ENCODE measurements at places on chromosomes 11 and 22.

DNA sequence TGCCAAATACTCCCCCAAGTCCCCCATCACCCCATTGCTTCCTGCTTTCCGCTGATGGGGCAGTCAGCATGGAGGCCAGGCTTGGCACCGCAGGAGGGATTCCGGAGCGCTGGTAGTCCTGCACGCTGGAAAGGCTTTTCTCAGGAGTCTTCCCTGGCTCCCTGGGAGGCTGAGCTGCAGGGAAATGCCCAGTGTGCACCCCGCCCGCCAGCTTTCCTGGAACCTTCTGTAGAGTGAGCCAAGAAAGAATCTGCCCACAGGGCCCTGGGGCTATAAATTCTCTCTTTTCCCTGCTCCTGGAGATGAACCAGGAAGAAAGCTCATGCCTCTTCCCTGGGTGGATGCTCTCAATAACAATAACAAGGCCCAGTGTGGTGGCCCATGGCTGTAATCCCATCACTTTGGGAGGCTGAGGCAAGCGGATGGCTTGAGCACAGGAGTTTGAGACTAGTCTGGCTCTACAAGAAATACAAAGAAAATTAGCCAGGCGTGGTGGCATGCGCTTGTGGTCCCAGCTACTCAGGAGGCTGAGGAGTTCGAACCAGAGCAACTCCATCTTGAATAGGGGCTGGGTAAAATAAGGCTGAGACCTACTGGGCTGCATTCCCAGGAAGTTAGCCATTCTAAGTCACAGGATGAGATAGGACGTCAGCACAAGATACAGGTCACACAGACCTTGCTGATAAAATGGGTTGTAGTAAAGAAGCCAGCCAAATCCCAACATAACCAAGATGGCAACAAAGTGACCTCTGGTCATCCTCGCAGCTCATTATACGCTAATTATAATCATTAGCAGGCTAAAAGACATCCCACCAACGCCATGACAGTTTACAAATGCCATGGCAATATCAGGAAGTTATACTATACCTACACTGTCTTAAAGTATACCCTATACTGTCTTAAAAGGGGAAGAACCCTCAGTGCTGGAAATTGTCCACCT, 46.4 kb upstream of the FTH1 start:
- no peak for DNase-seq

DNA sequence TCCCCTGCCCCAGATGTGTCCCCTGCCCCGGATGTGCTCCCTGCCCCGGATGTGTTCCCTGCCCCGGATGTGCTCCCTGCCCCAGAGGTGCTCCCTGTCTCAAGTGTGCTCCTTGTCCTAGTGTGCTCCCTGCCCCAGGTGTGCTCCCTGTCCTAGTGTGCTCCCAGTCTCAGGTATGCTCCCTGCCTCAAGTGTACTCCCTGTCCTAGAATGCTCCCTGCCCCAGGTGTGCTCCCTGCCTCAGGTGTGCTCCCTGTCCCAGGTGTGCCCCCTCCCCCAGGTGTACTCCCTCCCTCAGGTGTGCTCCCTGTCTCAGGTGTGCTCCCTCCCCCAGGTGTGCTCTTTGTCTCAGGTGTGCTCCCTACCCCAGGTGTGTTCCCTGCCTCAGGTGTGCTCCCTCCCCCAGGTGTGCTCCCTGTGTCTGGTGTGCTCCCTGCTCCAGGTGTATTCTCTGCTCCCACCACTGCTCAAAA, 48.7 kb upstream of the RASD2 start:
- no peak for DNase-seq

- DNase-seq = no peak
These were observed 44.5 kb downstream of the HIRA start for GRCh38 chr22:19387038-19387437.

DNA sequence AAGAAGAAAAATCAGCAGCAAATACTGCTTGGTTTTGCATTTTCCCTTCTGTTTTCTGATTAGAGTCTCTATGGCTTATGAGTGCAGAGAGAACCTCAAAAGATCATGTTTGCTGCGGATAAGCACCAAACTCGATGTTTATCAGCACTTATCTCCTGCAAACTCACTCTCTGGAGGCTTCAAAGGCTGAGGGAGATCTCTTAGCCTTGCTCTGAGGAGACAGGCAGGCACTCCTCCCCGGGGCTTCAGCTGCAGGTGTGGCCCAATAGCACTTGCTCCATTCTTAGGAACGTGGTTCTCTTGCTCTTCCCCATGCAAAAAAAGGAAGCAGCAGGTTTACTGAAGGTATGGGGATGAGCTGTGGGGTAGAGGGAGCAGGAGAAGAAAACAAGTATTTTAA, 45.1 kb downstream of the FLI1 start:
- no peak for DNase-seq

DNA sequence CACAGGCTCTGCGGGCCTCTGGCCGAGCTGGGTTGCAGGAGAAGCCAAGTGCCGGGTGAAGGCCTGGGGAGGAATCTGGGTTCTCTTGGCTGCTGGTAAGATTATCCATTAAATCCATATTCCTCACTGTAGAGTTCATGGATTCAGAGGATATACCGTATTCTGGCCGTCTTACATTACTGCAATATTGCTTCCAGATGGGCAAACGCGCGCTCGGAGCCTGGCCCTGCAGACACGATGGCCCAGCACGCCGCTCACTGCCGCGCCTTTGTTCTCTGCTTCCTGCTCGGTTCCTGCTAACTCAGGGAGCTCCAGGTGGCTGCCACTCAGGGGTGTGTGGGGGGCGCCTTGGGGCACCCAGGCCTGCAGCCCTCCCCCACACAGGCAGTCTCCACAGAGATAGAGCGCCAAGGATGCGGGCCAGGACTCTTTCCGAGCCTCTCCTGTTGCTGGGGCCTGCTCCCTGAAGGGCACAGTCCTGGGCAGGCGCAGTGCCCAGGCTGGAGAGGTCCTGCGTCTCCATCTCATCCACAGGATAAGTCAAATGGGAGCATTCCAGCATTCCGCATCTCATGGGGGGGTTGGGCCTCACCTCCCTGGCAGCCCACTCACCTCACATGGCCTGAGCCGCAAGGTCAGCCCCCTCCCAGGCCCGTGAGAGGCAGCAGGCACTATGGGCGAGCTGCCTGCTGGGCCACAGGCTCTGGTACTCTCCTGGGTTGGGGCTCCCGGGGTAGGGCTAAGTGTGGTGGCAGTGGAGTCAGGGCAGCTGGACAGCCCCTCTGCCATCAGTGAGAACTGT, 14.1 kb upstream of the KCNQ1OT1 start:
- no peak for DNase-seq

DNA sequence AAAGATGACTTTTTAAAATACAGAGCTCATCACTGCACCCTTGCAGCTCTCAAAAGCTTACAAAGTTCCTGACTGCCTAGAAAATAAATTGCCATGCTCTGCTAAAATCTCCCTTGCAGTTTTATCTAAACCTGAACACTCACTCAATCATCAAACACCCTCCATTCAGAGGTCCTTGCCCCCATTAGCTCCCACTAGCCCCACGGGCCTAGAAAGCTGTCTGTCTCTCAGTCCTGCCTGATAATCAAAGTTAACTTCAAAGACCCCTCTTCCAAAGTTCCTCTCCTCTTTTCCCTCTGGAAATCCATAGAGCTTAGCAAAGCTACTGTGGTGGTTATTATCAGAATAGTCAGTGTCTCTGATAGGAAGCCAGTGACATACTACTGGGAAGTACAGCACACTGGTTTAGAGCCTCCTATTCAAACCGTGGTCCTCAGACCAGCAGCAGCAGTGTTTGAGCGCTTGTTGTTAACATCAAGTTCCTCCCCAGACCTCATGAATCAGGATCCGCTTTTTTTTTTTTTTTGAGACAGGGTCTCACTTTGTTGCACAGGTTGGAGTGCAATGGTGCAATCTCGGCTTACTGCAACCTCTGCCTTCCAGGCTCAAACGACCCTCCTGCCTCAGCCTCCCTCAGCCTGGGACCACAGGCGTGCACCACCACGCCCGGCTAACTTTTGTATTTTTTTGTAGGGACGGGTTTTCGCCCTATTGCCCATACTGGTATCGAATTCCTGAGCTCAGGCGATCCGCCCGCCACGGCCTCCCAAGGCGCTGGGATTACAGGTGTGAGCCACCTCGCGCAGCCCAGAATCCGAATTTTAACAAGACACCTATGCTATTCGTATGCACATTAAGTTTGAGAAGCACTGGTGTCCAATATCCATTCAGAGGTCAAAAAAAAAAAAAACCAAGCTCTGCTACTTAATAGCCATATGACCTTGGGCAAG, 1.2 kb downstream of the NDUFC2 start:
- no peak for DNase-seq

- DNase-seq = no peak
These were observed 23.4 kb downstream of the NAT10 start for GRCh38 chr11:34128824-34129223.

- no peak for DNase-seq
These were observed 1144.5 kb upstream of the CCDC90B start for GRCh38 chr11:84430661-84431060.

- DNase-seq = no peak
These were observed 209.7 kb upstream of the PLET1 start for GRCh38 chr11:112470355-112470754.

DNA sequence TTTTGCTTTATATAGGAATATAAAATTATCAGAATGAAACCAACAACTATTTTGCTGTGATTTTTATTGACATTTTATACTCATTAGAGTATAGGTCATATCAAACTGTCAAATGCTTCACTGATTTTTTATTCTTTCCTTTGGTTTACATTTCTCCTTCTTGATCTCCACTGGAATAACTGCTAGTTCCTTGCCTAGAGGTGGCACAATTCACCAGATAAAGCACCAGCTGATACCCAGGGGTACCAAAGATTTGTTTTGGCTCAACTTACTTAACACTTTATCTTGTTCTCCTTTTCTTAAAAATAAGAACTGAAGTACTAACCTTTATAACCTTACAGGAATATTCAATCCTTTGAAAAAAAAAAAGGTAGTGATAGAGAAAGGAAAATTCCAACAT, 725.1 kb upstream of the CHORDC1 start:
- no peak for DNase-seq

DNA sequence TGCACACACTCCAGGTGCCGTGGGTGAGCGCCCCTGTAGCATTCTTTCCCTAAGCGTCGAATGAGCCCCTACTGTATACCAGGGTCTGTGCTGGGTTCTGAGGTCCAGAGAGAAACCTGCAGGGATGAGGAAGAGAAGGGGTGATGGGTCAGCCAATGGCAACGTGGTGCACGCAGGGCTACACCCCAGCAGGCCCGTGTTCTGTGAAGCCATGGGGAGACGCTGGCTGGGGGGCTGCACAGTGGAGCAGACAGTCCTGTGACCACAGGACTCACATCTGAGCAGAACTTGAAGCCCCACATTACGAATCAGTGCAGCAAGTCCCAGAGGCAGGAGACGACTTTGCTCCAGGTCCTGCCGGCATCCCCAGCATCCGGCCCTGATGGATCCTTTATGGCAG, 1481.4 kb downstream of the BRD1 start:
- no peak for DNase-seq

GRCh38 chr11:30230714-30231113, at the start of gene FSHB:
FSHB (plus strand) TSS chr11:30231014; CDS start chr11:30231903, 889 bp downstream.
- DNase-seq = no peak

DNA sequence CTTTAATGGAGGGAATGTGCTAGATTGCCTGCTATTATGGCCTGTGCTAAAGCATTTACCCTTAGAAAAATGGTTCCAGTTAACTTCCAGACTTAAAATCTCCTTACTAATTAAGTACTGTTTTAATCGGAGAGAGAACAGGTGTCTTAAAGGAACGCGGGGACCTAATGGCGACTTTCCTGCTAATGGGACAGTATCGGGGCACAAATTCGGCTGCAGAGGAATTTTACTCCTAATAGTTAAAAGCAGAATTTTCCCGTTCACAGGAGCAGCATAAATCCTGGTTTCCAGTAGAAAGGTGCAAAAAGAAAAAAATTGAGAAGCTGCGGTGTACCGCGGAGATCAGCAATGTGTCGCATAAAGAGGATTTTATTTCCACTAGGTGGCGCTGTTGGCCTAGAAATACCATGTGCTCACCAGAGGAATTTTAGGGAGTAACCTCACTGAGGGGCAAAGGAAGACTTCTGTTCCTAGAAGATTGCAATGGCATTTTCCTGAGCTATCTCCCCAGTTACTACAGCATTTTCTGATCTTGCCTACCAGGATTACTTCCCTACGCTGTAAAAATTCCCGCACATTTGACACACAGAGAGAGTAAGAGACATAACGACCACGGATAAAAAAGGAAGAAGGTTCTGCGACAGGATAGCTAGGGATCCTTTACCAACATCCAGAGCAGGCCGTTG, 44.5 kb downstream of the ZNF280B start:
- DNase-seq = no peak

GRCh38 chr11:17413414-17414316, 25.2 kb upstream of the KCNJ11 start:
- DNase-seq = no peak

- DNase-seq = no peak
These were observed 10.0 kb upstream of the AMBRA1 start for GRCh38 chr11:46603704-46604308.

DNA sequence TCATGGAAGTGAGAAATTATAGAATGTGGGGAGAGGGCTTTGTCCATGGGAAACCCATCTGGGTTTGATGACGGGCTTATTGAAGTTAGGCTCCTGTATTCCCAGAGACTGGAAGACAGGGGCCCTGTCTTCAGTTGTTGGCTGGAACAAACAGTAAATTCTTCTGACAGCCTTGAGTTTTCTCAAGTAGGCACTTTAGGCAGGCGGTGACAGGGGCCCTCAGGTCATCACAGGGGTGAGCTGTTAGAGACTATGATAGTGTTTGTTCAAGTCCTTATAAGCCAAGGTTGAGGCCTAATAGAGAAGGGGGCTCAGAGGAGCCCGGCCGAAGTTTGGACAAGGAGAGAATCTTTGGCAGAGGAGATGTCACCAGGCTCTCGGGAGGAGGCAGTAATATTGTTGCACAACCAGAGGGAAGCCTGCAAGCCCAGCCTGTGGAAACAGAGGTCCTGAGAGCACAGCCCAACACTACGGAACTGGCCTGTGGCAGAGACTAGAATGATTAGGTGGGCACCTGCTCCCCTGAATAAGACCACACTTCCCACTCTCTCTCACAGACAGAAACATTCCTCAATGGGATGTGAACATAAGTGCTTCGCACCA, 20.2 kb upstream of the IL17RA start:
- DNase-seq = no peak

DNA sequence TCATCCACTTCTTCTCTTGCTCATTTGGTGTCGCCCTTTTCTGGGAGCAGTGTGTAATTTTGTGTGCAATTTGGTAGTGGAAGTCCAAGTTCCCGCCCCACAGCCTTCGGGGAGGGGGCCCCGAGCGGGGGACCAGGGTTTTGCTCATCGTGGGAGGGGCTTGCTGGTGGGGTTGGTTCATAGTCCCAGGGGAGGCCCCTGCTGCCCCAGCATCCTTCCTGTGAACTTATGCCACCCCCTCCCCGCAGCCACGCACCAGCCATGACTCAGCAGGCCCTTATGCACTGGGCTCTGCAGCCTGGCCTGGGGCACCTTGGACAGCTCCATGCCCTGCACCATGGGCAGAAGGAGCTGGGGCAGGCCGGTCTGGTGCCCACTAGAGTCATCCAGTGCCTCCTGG, 1183.6 kb downstream of the BRD1 start:
- DNase-seq = no peak

- no peak for DNase-seq
These were observed 827 bp upstream of the TNNT3 start for GRCh38 chr11:1918436-1919315.

GRCh38 chr22:23762842-23763578, at the start of gene C22orf15:
C22orf15 (plus strand) TSS chr22:23762990; CDS start chr22:23763307, 317 bp downstream.
- no peak for DNase-seq

GRCh38 chr22:40791241-40791640, 27.9 kb downstream of the SLC25A17 start:
- DNase-seq = no peak

- no peak for DNase-seq
These were observed 987 bp downstream of the C1QTNF6 start for GRCh38 chr22:37186997-37187522.

GRCh38 chr11:77249427-77249826, 52.1 kb downstream of the GDPD4 start:
- DNase-seq = no peak

GRCh38 chr11:36744375-36745168, 146.5 kb upstream of the RAG2 start:
- no peak for DNase-seq
